ENCODE measurements at places on chromosomes 12 and 14. TPM values are rescaled to one million over a fixed set of nuclear protein-coding genes. Genes with fewer than 3 reads are reported as not detected.

LRRC10 gene
- not detected for total RNA-seq

FGF6 gene
- total RNA-seq: not detected

OR4L1 gene
- total RNA-seq: not detected

CDKL1 gene
- total RNA-seq: 13.7 TPM

Data from airway epithelial cell (primary cell).